ENCODE measurements at places on chromosomes 1 and 21.

DNA sequence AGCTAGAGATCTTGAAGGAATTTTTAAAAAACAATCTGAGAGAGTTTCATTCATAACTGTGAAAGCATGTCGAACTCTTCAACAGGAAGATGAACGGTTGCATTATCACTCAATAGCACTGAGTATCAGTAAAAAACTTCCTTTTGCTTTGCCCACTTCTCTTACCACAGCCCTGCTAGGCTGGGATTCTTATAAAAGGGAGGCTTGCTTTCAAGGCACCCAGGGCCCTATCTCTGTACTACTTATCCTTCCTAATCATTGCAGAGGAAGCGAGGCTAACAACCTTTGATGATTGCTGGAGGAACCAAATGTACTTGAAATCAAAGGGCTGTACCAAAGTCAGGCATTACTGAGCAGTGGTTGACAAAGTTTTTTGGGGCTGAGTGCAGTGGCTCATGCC, 71.2 kb downstream of the SNRPE start:
- no peak for DNase-seq

DNA sequence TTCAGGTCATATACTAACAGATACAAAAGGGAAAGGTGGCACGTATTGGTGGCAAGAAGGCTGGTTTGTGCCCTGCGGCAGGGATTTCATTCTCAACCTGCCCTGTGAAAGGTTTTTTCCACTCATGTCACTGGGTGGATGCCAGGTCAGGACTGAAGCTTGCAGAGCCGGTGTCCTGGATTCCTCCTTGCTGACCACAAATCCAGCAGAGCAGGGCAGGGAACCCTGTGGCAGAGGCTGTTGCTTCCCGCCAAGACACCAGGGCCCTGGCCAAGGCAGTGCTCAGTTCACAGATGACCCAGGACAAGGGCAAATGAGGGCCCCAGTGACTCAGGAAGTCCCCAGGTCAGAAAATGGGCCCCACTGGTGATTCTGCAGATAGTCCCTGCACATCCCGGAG, 16.4 kb downstream of the BSND start:
- DNase-seq = no peak

GRCh38 chr1:29584776-29585175, 348.5 kb downstream of the PTPRU start:
- no peak for DNase-seq

- DNase-seq = no peak
These were observed 316.2 kb upstream of the CXADR start for GRCh38 chr21:17196623-17197022.

GRCh38 chr1:195241066-195241465, 1367.2 kb downstream of the KCNT2 start:
- no peak for DNase-seq

- DNase-seq = no peak
These were observed 680.3 kb downstream of the PLA2G4A start for GRCh38 chr1:187509091-187509490.

DNA sequence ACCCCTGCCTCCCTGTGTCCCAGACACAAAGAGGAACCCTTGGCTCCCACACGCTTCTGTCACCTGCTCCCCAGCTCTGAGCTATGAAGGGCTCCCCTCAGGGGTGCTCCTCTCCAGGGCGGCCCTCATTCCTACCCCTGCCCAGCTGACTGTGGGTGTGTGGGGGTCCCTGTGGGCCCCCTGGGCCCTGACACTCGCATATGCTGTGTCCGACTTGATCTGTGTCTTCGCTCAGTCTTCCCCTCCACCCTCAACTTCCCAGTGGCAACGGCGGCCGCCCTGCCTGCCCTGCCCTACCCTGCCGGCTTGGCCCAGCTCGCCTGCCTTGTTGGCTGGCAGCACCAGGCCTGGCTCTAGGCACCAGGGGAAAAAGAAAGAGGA, 1.2 kb downstream of the KCNQ4 start:
- no peak for DNase-seq

DNA sequence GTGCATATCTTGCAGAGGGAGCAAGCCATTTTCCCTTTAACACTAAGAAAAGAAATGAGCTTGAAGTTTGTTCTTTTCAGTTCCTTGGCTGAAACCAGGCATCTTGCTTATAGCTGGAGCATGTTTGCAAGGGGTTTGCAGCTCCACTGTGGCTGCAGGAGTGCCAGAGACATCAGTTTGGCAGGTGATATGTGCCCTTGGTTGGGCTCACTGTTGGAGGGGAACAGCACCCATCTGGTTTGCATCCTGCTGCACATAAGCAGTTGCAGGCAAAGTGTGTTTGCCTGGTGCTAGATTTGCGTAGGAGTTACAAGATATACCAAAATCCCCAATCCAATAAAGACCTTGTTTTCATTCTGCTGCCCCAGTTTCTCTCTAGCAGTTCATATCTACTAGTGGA, 47.8 kb upstream of the IKBKE start:
- DNase-seq = no peak

- DNase-seq = no peak
These were observed 6.8 kb downstream of the CR1 start for GRCh38 chr1:207502726-207503125.

All from activated naive CD4-positive, alpha-beta T cell treated with anti-CD3 and anti-CD28 coated beads, Interleukin-2, amount 10 ng/mL, durations not matched to agents 7 days and 5 days (primary cell).